ENCODE measurements at places on chromosomes 4 and X.

DNA sequence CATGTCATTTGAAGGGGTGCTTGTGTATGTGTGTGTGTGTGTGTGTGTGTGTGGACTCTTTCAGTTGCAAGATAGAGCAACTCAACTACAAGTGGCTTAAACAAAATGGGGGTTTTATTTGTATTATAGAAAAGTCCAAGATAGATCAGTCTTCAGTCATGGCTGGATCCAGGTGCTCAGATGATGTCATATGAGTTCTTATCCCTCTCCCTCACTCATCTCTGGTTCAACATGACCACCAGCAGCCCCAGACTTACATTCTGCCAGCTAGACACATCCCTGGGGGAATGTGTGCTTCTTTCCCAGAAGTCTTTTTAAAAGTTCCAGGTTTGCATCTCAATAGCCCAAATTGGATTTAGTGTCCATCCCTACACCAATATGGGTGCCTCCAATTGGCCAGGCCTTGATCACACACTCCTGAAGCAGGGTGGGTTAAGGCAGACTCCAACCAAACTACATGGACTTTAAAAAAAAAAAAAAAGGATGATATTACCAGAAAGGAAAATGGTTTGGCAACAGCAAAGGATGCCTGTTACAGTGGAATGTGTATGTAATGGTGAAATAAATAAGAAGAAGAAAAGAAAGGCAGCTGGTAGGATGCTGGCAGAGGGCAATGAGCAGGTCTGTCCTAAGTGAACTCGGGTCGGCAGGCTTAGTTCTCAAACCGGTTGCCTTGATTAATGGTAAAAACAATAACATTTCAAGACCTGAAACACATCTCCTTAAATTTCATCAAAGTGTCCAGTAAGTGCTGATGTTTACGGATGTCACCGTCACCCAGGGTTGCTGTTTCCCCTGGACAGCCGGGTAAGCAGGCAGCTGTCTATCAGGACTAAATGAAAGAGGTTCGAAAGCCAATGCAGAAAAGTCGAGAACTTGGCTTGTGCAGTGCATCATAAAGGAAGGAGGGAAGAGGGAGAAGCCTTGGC is 107.7 kb downstream of the SMIM20 start:
- no peak for DNase-seq

DNA sequence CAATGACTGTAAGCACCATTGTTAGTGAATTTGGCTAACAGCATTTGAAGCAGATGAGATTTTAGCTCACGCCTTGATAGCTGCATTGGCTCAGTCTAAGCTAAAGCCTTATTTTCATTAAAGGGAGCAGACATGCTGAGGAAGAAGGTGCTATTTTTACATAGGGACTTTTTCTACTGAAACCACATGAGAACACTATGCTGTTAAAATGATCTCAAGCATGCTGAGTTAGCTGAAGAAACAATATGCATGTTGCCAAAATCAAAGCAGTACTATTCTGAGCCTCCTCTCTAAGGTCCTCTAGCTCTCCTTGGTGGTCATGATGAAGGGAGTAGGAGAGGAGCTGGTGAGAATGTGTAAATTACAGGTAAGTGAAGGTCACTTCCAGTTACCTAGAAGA is 134.4 kb upstream of the JADE1 start:
- DNase-seq = no peak

GRCh38 chrX:120769576-120770341 is 105.9 kb downstream of the CT47B1 start:
- DNase-seq = no peak

DNA sequence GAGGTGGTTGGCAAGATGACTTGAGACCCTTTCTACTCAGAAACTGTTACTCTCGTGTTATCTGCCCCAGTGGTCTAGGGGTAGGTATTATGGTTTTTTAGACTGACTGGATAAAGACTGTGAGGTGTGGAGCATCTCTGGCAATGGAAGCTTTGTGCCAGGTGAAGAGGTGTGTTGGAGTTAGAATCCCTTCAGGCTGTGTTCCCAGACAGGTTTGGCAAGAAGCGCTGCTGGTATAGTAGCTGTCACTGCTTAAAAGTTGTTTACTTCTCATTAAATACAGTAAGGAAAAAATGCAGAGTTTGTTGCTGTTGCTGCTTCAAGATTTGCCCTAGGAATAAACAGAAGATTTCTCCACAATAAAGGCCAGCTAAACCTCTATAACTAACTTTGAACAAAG is 35.3 kb downstream of the AREG start:
- DNase-seq = no peak

DNA sequence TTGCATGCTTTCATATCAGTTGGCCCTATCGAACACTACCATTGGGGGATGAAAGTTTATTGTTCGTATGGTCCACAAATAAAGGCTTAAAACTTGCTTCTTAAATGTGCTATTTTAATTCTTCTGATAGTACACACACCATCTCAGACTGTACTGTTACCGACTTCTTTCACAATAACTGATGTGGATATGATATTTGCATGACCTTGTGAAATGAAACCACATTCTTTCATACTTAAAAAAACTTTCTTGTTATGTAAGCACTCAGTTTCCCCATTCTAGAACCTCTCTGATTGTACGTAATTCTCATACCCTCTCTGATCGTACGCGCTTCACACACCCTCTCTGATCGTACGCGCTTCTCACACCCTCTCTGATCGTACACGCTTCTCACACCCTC is 12.0 kb upstream of the WDR19 start:
- DNase-seq = no peak

DNA sequence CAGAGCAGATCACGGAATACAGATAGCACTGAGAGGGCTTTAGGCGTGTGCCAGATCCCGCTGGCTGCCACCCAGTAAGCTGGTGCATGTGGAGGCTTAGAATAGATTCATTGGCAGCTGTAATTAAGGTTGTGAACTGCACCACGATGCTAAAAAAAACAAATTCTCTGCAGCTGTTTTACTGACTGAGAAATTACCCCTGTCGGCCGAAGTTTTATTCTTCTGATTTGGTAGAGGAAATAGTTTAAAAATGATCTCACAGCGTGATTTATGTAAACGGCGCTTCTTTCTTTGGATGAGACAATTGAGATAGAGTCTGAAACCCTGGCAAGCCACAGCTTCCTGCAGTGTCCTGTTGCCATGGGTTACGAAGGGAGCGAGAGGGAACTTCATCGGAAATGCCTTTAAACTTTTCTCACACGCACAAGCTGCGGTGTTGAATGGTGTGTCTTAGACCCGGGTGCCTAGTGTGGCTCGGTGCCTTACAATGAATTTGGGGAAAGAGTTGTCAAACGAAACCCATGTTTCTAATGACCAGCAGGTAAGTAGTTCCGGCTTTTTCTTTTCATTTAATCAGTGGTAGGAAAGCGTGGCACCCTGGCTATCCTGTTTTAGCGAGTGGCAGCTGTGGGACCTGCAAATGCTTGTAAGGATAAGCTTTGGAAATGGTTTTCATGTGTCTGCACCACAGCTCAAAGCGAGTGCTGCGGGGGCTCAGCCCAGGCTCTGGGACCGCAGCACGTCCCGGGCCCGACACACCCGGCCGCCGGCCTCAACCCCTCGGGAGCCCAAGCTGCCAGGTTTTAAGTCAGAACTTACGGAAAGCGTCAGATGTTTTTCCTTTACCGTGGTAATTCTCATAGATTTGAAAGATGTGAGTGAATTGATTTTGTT is 71.7 kb upstream of the HGFAC start:
- no peak for DNase-seq
